Astrocyte of the cerebellum (primary cell): ENCODE measurements at places on chromosomes 16 and 17.

DNA sequence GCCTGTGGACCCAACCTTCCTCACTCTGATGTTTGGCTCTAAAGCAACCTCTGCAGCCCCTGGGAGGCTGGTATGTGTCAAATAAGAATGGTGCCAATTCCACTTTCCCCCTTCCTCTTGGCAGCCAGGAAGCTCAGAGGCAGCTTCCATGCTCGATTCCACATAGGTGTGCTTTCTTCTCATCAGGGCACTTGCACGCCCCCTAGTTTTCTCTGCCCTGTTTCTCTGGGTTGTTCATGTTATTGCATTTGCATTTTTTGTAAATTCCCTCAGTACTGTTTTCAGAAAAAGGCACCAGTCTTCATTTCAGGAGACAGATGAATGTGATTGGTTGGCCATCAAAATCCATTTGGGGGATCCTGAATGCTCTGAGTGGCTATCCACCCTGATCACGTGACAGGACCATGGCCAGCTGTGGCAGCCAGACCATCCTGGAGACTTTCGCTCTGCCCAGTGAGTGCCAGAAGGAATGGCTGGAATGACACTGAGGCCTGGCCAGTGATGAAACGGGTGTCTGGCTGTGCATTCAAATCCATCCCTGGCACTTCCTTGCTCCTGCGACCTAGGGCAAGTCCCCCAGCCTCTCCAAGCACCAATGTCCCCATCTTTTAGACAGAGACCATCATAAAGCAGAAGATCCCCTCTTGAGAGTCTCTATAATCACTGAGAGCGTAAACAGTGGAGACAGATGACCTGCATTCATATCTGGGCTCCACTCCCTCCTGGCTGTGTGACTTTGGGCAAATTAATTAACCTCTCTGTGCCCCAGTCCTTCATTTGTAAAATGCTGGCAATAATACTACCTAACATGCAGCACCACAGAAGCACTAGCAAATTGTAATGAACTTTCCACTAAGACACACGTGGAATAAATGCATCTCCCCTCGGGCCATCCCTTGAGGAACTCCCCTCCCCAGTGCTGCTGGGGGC is 56.4 kb downstream of the CNGB1 start:
- no peak for DNase-seq

DNA sequence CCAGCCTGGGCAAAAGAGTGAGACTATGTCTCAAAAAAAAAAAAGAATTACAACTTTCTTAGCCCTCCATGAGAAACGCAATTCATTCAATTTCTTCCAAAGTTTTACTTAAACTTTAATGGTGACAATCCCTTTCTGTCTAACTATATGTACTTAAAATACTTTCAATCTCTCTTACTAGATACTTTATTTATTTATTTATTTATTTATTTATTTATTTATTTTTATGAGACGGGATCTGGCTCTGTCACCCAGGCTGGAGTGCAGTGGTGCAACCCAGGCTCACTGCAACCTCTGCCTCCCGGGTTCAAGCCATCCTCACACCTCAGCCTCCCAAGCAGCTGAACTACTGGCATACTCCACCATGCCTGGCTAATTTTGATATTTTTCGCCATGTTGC is 108.1 kb downstream of the SPAG9 start:
- no peak for DNase-seq

- no peak for DNase-seq
These were observed 83.6 kb downstream of the IRF8 start for GRCh38 chr16:85982563-85982939.

GRCh38 chr16:46711106-46712058 is 21.9 kb downstream of the ORC6 start:
- DNase-seq, result no peak

GRCh38 chr16:17557480-17557879 is 86.7 kb upstream of the XYLT1 start:
- DNase-seq, result no peak

DNA sequence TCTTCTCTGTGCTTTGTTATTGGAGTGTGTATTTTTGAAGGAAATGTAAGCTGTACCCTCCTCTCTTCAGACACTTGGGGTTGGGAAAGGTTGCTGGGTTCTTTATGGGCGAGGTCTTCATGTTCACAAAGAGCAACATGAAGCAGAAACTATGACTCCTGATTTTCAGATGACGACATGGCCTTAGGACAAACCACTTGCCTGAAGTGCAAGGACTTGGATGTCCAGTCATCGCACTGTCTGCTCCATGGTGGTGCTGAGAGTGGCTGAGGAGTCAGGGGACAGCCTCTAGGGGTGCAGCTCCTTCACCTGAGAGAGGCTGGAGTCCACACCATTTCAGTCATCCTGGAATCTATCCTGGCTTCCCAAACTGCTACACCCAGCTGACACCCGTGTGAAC is 183.9 kb upstream of the CDH5 start:
- DNase-seq, result no peak

GRCh38 chr17:29682054-29682453 is 59.3 kb upstream of the CORO6 start:
- DNase-seq, result no peak

DNA sequence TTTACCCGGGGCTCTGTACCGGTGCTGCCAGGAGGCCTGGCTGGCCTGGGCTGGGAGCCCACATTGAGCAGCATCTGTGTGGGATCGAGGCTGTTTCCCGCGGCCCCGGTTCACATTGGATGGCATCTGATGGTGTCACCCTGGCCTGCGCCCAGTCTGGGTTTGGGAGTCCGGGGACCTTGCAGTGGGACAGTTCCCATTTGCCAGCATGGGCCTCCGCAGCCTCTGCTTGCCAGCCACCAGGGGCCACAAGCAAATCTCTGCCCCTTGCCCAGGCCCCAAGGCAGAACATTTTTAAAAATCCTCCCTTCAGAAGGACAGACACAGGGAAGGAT is 64.5 kb downstream of the BANP start:
- DNase-seq, result no peak

GRCh38 chr16:11675561-11676511 is 7.6 kb downstream of the SNN start:
- DNase-seq, result no peak

GRCh38 chr16:17359788-17360390 is 110.9 kb downstream of the XYLT1 start:
- no peak for DNase-seq

GRCh38 chr17:82531431-82531881 is 11.9 kb downstream of the FOXK2 start:
- no peak for DNase-seq

- DNase-seq, result no peak
These were observed 640 bp upstream of the NAGLU start for GRCh38 chr17:42535155-42536047.

DNA sequence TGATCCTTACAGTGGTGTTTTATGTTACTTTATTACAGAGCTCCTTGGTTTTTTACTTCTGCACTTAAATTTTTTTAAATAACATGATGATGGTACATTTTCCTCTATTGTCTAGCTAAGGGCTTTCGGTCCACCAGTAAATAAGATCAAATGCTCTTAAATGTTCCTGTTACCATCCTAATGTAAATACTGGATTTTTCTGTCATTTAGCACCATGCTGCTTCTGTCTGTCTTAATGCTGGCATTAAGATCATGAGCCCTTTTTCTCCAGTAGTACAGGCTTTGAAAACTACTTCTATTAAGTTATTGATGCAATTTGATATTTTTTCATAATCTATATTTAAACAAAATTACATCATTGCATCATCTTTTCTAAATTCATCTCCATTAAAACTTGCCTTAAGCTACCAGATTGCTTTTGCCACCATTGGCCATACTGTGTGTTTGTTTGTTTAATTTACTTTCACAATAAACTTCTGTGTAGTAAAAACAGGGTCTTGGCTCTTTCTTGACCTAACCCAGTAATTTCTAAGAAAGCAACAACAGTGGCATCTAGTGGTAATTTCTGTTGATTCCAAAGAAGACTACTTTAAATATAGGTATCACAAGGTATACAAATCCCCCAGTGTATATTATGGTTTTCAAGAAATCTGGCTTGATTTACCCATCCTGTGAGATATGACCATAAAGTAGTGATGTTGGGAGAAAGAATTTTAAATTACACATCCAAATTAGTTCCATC is 9.0 kb upstream of the PHAF1 start:
- DNase-seq, result peak; percentile 31

DNA sequence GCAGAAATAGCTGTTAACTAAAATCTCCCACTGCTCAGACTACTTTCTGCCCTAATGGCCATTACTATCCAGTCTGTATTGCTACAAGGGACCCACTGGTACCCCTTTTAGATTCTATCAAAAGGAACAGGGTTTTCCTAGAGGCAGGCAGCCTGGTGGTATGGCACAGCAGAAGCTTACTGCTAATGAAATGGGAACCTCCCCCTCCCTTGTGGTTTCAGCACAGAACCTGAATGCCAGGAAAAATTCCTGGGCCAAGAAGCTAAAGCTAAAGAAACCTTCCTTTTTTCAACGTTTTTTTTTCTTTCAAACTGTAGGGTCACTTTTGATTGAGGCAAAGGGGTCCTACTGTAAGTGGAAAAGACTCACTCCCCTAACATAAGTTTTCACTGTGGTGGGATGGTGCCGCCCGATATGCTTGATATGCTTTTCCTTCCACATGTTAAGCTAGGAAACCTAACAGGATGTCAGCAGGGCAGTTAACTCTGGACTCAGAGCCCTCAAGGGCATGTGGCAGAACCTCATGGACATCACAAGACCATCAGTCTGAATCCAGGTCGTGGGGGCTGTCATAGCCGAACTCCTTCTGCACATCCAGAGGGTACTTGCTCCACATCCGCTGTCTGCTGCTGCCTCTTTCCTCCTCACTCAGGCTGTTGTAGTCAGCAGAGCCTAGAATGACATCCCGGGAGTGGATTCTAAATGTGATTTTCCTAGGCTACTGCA is 9.8 kb downstream of the SLC7A6OS start:
- DNase-seq, result no peak

- no peak for DNase-seq
These were observed 13.4 kb downstream of the HSPB9 start for GRCh38 chr17:42135664-42136653.

GRCh38 chr17:81635973-81636504 is 873 bp downstream of the NPLOC4 start:
- no peak for DNase-seq

- no peak for DNase-seq
These were observed 337.8 kb upstream of the CDH5 start for GRCh38 chr16:66028510-66029216.

DNA sequence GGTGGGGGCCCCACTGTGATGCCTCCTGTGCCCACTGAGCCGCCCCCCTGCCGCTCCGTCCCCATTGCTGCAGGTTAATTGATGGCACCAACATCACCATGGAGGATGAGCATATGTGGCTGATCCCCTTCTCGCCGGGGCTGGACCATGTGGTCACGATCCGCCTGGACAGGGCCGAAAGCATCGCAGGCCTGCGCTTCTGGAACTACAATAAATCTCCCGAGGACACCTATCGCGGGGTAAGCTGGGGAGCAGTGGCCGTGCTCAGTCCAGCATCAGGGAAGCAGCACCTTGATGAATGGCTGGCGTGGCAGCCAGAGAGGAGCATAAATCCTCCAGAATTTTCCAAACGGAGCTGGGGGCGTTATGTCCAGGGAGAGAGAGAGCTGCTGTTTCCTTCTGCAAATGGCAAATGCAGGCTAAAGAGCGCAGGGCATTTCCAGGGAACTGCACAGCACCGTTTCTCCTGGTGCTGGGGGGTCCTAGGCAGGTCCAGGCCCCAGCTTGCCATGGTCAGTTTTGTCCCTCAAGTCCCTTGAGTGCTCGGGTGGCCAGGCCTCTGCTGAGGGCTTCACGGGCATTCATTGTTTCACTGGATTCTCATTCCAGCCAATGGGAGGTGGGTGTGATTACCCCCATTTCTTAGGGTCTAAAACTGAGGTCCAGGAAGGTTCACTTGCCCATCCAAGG is 216.4 kb downstream of the KATNIP start:
- DNase-seq, result no peak

DNA sequence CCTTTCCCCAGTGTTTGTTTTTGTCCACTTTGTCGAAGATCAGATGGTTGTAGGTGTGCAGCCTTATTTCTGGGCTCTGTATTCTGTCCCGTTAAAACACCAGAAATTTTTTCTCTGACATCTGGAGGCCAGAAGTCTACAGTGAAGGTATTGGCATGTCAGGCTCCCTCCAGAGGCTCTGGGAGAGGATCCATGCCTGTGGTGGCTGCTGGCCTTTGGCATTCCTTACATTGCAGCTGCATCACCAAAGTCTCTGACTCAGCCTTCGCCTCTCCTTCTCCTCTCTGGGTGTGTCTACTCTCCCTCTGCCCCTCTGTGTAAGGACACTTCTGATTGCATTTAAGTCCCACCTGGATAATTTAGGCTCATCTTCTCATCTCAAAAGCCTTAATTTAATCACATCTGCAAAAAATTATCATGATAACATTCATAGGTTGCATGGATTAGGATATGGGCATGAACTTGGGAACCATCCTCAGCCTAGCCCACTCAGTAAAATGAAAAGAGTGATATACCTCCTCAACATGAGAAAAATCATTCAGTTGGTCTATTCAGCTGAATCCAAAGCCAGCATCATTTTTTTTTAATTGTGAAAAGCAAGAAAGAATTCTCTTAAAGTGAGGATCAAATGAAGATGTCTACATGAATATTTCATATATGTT is 78.0 kb downstream of the MAP2K6 start:
- peak; percentile 83 for DNase-seq
